ENCODE measurements at places on chromosomes 3 and 15. TPM values are rescaled to one million over a fixed set of nuclear protein-coding genes. Genes with fewer than 3 reads are reported as not detected.

- DNase-seq: no peak
Observed at GRCh38 chr3:196215493-196216020, 777 bp upstream of the SLC51A start.

DNA sequence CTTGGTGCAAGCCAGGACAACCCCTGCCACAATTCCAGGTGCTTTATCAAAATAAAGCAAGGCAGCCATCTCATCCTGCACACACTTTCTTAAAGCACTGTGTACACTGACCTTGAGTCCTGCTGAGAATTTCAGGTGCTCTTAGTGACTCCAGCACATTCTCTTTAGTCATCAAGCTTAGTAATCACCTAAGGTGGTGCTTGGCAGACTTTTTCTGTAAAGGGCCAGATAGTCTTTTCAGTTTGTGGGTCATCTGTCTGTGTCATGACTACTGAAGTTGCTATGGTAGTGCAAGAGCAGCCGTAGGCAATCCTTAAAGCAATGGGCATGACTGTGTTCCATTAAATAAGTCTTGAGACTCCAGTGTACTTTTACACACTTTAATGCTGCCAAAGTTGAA is 36.4 kb downstream of the RIOX2 start:
- no peak for DNase-seq

- no peak for DNase-seq
Observed at GRCh38 chr15:41900526-41901380, 6.9 kb upstream of the SPTBN5 start.

DNA sequence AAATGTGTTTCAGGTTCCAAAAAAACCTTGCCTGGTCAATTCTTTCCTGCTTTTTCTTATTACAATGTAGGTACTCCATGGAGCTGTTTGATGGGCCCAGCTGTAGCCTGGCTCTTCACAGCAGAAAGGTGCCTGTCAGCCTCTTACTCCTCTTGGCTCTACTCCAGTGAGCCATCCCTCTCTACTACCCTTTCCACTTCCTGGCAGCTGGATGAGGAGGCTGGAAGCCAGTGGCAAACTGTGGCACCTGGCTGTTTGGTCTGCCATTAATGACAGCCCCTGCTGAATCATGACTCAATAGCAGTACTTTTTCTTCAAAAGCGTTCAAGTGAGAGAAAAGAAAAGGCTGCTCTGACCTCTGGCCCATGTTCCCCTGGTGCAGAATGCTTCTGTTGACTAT is 618.1 kb downstream of the PYDC2 start:
- DNase-seq: no peak

DNA sequence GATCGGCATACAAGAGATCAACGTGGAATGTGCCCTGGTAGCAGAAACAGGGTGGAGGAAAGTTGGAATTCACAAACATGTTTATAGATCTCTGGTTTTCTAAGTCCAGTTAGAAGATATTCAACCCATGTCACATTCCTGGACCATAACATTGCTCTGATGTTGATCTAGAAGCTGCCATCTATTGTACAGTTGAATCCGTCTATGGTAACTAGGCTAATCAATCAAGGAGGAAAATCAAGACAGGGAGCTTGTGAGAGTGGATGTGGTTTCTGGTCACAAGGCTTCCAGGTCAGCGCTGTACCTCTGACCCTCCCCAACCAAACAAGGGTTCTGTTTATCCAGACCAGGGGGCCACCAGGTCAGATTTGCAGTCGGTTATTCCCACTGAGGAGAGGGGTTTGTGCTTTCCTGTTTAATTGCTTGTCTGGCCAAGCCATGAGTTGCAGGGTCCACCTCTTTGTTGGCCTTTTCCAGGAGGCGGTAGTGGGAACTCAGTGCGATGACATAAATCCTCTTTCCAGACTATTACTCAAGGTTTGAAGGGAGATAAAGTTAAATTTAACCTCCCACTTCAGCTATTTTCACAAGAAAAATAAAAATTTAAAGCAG is 130.3 kb downstream of the SLCO3A1 start:
- DNase-seq: no peak

GRCh38 chr3:53044711-53045517 is 959 bp downstream of the SFMBT1 start:
- DNase-seq: peak; percentile 53

DNA sequence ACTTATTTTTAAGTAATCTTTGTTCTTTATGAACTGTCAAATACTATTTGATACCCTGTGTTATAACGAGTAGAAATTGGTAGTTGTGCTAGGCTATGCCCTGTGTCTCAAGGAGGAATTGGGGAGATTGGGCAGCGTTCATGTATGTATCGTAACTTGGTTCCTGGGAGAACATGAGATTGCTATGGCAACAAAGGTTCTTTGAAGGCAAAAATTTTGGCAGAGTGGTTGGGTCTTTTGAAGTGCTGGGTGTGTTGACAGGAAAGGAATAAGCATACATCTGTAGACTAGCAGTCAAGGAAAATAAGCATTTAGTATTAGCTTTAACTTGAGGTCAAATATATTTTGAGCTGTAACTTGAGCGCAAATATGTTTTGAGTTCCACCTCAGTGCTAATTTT is 45.3 kb downstream of the TCF12 start:
- no peak for DNase-seq

- DNase-seq: no peak
Observed at GRCh38 chr3:9342696-9343095, 20.2 kb upstream of the THUMPD3 start.

- DNase-seq: no peak
Observed at GRCh38 chr3:5339967-5340535, 152.5 kb downstream of the EDEM1 start.

GRCh38 chr3:186427627-186428281 is 65.7 kb upstream of the DGKG start:
- DNase-seq: no peak

DNA sequence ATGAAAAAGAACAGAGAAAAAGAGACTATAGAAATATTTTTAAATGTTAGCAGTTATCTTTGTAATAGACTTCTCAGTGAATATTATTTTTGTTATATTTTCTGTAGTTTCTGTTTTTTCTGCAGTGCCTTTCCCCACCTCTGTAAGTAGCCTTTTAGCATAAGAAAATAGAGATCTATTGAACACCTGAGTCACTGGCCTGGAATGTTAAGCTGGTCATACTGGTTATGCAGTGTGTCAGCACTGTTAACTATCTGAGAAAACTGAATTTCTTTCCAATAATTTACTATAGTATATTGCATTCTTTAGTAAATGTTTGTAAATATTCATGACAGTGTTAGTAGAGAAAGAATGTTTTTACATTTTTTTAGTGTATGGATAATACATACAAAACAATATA is 79.8 kb downstream of the NECTIN3 start:
- DNase-seq: no peak

DNA sequence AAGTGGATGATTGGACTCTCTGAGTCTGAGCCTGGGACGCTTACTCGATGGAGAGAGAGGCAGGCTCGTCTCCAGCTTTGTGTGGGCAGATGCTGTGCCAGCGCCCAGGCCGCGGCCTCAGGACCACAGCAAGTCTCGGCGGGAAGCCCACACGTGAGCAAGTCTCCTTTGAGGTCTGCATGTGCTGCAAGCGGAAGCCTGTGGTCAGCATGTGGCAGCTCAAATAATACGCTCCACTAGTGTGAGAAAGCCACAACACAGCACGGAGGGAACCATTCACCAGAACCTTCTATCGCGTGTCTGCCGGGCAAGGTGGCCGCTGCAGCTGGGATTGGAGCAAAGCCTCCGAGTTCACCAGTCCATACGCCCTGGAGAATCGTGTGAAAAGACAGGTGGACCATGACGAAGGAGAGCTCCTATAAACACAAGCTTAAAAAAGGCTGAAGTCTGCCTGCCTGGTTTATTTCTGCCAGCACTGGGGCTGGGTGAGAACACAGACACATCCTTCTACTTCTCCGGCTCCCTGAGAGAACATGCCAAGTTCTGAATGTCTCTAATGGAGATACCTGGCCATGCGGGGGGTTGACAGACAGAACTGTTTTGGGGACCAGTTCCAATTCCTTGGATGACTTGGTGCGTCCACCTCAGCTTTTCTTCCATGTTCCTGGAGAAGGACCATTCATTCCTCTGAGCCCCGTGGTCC is 82.0 kb upstream of the LRIG1 start:
- DNase-seq: no peak

Gene GATM
- 170 TPM for total RNA-seq

Gene ACTC1
- total RNA-seq: 0.59 TPM

Gene CLDN18
- total RNA-seq: not detected

Gene CHRM5
- not detected for total RNA-seq

Gene GRAMD1C
- total RNA-seq: 2.6 TPM

Gene CCDC54
- total RNA-seq: 0.23 TPM

Data from ovary (tissue), 10 donors.